ENCODE measurements at places on chromosomes 3 and 15.

- DNase-seq = no peak
Observed at GRCh38 chr3:63896332-63897030, 15.7 kb downstream of the SCAANT1 start.

DNA sequence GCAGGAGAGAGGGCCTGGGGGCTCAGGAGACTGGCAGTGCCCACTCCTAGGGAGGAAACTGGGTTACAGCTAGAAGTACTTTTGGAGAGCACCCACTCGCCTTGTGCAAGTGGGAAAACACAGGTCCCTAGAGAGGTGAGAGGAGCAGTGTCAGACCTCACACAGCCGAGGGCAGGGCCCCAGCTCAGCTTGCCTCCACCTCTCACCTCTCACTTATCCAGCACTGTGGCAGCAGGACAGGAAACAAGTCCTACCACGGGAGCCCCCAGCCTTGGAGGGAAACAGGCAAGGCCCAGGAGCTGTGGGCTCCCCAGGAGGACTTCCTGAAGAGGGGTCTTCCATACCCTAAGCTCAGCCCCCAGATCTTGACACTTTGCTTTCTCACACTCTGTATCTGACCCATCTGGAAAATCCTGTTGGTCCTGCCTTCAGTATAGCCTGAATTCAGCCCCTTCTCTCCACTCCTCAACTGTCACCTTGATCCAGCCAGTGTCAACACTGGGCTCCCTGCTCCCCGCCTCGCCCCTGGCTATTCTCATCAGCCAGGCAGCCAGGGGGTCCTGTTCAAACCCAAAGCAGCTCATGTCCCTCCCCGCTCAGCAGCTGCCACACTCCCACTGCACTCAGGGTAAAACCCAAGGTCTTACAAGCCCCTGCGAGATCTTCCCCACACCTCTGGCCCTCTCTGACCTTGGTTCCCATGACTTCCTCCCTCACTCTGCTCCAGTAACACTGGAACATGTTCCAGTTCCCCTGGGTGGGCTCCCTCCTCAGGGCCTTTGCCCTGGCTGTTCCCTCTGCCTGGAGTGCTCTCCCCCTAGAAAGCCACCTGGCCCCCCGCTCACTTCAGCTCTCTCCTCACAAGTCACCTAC is 870 bp upstream of the TMEM40 start:
- no peak for DNase-seq

DNA sequence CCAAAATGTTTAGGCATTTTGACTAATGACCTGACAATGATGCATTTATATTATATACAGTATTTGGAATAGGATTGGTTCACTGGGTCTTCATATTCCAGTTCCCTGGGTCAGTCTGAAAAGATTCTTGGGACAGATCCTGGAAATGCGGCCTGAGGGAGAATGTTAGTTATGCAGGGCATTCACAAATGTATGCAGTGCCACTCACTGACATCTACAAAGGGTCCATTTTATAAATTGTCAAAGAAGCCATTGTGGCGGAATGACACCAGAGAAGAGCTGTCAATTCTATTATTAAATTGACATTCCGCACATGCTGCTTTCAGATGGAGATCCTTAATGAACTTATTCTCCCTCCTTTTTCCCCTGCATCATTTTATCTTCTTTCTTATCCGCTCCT is 176.6 kb downstream of the VGLL3 start:
- no peak for DNase-seq

DNA sequence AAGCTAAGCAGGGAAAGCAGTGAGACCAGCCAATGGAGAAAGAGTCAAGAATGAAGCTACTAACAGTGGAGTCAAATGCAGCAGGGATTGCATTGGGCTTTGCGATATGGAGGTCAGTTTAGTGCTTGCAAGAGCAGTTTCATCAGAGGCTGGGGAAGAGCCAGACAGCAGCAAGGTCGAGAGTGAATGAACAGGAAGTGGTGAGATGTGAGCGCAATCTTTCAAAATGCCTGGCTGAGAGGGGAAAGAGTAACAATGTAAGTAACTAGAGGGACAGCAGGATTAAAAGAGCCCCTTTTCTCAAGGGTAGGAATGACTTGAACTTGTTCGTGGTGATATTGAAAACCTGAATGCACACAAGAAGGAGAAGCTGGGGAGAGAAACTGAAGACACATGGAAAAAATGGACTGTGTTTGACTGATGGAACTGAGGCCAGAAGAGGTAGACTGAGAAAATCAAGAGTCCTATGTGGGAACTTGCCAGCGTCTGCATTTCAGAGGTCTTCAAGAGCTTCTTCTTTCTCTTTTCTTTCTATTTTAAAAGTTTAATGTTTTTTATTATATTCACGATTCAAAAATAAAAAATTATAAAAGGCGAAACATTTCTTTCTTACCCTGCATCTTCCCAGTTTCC is 30.6 kb upstream of the GPR160 start:
- peak; percentile 49 for DNase-seq

DNA sequence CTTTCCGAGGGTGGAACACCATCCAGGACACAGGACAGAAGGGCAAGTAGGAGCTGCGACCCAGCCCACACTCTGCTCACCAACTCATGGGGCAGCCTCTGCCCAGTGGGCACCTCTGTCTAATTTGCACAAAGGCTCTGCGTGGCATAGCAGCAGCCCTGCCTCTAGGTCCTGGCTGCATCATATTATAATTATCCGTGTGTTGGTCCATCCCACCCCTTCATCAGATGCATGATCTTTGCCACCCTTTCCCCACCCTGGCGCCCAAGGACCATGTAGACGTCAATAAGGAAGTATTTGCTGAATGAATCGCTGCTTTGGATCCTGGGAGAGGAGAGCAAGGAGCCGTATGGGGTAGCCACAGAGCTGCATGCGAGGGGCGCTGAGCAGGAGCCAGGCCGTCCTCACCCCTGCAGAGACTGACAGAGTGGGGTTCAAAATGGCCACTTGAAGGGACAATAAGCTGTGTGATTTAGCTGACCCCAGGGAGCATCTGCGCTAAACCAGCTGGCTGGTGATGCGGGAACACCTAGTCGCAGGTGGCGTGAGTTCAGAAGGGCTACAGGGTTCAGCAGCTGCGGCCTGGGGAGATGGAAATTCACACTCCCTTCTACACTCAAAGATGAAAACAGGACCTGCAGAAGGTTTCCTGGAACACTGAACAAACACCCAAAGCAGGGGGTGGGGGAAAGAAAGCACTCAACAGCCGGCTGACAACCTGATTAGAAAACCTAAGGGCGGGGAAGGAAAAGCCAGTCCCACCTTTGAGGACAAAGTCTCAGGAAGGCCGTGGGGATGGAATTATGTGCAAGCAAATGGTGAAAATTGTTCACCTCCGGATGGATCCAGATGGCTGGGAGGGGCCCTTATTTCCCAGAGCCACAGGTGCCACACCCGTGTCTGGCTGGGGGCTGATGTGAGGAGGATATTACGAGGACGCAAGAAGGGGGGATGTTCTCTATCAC is 6.4 kb downstream of the MGLL start:
- DNase-seq = no peak

DNA sequence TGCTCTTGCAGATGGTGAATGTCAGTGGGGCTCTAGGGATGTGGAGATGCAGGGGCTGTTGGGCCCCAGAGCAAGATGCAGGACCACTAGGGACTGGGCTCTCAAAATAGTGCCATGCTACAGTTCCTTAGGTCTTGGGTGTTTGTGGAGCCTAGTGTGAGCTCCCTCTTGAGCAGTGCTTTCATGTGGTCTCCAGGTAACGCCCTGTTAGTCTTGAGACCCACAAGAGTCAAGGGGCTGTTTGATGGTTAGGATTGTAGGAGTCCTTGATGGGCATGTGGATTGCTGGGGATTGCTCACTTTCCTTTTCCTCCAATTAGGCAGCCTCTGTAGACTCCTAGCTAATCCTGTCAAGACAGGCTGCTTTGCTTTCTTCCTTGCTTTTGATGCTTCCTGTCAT is 56.0 kb downstream of the CCDC66 start:
- DNase-seq = no peak

- no peak for DNase-seq
Observed at GRCh38 chr15:67792250-67792942, 32.9 kb upstream of the SKOR1 start.

GRCh38 chr3:46484911-46485778 is 12.6 kb upstream of the RTP3 start:
- DNase-seq = no peak

DNA sequence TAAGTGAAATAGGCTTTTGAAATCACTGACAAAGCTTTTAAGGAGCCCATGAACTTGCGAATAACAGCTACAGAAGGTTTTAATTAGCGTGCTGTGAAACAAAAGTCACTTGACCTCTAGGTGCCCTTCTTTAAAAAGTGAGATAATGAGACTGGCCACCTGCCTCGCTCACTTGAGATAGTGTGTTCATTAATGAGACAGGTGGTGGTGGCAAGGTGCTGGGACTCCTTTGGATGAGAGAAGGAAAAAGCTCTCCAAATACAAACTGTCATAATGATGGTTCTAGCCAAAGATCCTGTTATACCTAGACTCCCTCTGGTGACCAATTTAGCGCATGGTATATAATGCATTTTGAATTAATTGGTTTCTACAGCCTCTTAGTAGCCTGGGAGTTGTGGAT is 22.7 kb upstream of the IREB2 start:
- DNase-seq = no peak

- no peak for DNase-seq
Observed at GRCh38 chr15:47609693-47610092, 107.6 kb upstream of the SEMA6D start.

DNA sequence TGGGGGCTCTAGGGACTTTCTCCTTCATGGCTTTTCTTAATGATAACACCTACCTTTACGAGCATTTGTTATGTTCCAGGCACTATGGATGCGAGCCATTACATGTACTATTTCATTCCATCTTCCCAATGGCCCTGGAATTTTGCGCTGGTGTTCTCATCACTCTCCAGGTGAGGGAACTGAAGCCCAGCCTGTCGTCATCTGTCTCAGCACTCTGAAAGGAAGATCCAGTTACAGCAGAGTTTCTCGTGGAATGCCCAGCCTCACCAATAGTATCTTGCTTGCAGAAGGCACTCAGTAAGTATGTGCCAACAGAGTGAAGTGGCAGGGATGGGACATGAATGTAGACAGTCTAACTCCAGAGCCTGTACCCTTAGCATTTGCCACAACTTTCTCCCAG is 56.8 kb downstream of the NOX5 start:
- DNase-seq = no peak

GRCh38 chr3:148884261-148884660 is 19.2 kb downstream of the CPA3 start:
- DNase-seq = no peak

DNA sequence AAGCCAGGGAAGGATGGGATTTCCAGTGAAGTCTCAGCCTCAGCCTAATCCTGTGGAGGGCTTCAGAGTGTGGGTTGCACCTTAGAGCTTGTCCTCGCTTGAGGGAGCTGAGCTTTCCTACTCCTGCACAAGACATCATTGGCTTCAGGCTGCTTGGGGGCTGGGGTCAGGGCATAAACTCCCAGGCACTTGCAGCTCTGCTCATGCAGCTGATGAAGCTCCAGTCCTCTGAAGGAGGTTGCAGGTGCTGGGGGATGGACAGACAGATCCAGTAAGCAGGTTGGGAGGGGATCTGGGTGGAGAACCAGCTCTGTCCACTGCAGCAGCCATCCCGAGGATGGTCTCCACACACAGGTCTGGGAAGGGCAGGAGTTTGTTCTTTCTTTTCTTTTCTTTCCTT is 19.4 kb upstream of the POLG start:
- no peak for DNase-seq

GRCh38 chr3:160125258-160125657 is 100.0 kb upstream of the C3orf80 start:
- no peak for DNase-seq

GRCh38 chr15:77540312-77541060 is 92.2 kb downstream of the LINGO1 start:
- no peak for DNase-seq

GRCh38 chr3:31300456-31301443 is 232.0 kb upstream of the STT3B start:
- no peak for DNase-seq

DNA sequence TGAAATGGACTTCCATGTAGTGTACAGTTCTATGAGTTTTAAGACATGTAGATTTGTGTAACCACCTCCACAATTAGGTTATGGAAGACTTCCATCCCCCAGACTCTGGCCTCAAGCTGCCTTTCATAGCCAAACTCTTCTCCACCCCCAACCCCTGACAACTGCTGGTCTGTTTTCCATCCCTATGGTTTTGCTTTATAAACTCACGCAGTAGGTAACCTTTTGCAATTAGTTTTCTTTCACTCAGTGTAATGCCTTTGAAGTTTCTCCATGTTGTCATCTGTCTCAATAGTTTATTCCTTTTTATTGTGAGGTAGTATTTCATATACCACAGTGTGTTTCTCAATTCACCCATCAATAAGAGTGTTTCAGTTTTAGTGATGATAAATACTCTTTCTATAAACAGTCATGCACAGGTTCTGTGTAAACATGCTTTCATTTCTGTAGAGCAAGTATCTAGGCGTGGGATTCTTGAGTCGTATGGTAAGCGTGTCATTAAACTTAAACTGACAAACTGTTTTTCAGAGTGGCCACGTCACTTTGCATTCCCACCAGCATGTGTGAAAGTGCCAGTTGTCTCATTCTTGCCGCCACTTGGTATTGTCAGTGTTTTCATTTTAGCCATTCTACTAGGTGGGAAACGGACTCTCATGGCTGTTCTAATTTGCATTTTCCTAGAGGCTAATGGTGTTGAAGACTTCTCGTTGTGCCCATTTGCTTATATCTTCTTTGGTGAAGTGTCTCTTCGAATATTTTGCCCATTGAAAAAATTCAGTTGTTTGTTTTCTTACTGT is 47.3 kb upstream of the ALDH1A3 start:
- DNase-seq = no peak
